ENCODE measurements at places on chromosomes 4 and X.

DNA sequence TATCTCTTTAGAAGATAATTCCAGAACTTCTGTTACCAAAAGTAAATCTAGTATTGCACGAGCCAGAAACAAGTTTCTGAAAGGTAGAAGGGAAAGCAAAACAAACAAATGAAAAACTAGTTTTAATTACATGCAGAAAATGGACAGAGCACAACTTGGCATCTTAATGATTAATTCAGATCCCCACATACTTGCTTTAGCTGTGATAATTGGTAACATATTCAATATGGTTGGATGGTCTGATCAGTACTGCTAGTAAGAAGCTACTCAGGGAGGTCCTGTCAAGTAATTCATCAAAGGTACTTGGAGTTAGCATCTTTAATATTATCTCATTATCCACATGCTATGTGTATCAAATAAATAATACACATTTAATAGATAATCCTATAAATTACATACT, 204.3 kb downstream of the TRAM1L1 start:
- DNase-seq: no peak

GRCh38 chr4:16995451-16995850, 97.0 kb upstream of the LDB2 start:
- DNase-seq: no peak

DNA sequence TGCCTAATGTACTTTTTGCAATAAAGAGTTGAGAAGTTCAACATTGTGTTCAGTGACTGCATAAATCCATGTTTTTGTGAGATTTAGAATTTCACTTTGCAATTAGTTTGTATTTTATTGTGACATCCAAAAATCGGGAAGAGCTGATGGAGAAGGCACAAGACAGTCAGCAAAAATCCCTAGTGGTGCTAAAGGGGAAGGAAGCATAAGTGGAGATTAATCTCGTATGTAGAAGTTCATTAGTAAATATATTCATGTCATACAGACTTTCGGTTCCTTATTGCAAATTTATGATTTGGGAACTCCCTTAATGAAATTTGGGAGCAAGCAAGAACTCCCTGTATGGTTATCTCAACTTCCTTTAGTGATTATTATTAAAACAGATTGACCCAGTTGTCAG, 57.8 kb upstream of the SLC39A8 start:
- DNase-seq: no peak

- DNase-seq: no peak
Observed at GRCh38 chrX:71214604-71215337, 8.3 kb upstream of the GJB1 start.

- DNase-seq: no peak
Observed at GRCh38 chr4:71009890-71010588, 16.6 kb downstream of the DCK start.

DNA sequence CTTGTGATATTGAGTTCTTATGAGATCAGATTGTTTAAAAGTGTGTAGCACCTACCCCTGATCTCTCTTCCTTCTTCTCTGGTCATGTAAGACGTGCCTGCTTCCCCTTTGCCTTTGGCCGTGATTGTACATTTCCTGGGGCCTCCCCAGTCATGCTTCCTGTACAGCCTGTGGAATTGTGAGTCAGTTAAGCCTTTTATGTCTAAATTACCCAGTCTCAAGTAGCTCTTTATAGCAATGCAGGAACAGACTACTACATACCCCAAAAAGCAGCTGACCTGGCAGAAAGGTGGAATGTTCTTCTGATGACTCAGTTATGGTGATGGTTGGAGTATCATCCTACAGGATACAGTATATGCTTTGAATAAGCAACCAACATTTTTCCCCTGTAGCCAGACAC, 11.4 kb upstream of the MCUB start:
- no peak for DNase-seq

- DNase-seq: no peak
Observed at GRCh38 chrX:109716431-109717028, 16.5 kb downstream of the ACSL4 start.

DNA sequence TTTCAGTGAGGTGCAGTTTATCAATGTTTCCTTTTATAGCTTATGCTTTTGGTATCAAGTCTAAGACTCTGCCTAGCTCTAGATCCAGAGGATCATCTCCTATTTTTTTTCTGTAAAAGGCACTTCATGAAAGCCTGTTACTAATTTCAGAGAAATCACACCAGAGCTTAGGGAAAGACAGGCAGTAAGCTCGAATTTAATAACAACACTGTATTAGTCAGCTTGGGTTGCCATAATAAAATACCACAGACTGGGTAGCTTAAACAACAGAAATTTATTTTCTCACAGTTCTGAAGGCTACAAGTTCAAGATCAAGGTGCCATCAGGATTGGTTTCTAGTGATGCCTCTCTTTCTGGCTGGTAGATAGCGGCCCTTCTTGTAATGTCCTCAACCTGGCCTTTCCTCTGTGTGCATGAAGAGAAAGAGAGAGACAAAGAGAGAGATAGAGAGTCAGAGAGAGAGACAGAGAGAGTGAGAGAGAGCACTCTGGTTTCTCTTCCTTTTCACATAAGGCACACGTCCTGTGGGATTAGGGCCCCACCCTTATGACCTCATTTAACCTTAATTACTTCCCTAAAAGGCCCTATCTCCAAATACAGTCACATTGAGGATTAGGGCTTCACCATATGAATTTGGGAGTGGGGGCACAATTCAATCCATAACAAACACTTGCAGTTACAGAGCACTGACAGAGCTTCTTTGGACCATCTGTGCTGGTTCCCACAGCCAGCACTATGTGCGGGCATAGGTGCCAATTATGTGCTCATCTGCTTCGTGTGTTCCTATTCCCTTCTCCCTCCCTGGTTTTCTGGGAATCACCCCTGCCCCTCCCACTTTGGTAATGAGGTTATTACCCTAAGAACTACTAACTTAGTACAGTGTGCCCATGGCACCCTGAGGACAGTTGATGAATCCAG, 114.8 kb upstream of the MED14 start:
- no peak for DNase-seq

DNA sequence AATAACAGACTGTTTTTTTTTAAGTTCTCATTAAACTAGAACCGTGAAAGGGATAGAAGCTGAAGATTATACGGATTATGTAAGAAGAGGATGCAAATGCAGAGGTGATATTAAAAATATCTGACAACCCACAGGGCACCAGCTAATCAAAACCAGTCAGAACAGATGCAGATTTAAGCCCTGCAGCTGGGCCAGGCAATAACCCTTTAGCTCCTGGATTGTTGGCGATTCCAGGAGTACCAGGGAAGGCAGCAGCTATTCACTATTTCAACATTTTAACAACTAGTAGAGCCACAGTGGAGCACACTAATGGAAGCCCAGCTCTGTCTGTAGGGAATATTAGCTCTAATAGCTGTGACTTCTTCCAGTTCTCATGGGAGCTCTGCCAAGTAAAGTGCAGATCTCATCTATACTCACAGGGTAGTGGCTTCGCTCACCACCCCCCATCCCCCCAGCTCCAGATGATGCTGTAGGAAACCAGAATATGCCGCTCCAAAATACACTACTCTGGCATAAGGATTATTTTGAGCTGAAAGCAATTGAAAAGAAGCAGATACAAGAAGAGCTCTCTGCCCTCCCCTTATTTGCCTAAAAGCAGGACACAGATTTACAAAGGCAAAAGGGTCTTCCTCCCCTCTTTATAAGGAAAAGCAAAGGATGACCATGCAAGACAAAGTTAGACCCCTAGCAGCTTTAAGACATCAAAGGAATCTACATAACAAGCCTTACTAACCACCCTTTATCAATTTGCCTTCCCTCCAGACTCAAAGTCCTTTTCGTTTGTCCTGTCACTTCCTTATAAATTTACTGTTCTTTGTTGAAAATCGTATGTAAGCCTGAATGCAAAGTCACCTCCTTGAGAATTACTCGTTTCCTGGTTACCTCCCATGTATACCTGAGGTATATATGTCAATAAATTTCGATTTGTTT, 13.7 kb downstream of the SCD5 start:
- DNase-seq: no peak

GRCh38 chr4:99013884-99014523, 18.5 kb downstream of the METAP1 start:
- no peak for DNase-seq

- no peak for DNase-seq
Observed at GRCh38 chrX:115632455-115632854, 71.5 kb downstream of the PLS3 start.

DNA sequence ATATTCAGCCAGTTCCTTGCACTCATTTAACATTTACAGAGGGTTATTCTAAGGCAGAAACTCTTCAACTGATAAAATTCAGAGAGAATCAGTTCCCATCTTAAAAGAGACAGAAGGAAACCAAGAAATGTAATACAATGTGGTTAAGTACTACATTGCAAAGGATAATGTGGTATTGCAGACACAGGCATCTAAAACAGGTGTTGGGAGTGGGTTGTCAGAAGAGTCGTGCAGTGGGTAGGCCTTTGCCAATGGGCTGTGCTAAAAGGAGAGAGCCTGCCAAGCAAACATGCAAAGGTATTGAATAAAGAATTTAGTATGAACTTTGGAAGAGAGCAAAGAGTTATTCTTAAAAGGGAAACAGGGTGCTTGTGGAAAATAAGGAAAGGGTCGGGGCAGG, 1044.4 kb upstream of the DIAPH2 start:
- no peak for DNase-seq

DNA sequence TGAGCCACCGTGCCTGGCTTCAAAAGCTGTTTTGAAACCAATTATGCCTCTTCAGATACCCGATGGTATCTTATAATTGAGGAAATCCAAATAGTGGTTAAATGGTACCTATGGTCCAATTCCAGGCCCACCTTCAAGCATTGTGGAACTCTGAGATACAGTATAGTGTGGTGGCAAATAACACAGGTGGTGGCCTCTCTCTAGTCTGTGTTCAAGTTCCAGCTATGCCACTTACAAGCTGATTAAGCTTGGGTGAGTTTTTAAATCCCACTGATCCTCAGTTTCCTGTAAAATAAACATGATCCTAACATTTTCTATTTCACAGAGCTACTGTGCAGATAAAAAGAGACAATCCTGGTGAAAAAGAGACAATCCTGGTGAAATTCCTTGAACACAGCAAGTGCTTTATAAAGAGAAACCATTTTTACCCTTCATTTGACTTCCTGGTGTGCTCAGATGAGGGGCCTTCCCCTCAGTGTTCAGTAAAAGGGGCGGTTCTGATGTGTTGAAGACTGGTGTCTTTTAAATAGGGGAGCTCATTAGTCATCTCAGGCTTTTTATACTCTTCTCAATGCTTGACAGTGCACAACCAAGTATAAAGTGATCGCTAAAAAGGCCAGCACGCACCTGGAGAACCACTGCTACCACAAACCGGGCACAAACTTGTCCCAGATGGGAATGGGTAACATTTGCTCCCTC, 30.8 kb upstream of the CD40LG start:
- no peak for DNase-seq

GRCh38 chr4:87060957-87061356, 126.1 kb downstream of the AFF1 start:
- DNase-seq: no peak

- DNase-seq: no peak
Observed at GRCh38 chr4:115780835-115781234, 667.4 kb upstream of the NDST4 start.

DNA sequence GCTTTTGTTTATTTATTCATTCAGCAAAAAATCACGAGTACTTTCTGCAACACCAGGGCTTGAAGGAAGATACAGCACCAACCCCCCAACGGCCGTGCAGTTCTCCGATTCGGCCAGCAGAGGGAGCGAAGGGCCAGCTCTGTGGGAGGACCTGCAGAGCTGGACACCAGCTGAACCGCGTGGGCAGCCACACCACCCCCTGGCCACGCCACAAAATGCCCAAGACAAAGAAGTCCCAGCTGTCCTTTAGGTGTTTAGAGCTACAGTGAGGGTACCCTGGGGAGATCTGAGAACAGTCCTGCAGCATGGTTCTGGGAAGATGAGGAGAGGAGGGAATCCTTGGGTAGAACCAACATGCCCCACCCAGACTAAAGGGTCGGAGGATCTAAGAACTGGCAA, 83.1 kb downstream of the RELL1 start:
- DNase-seq: peak; percentile 60

GRCh38 chrX:118239913-118240698, 105.8 kb upstream of the WDR44 start:
- DNase-seq: no peak

- no peak for DNase-seq
Observed at GRCh38 chrX:37348971-37349220, 268 bp upstream of the PRRG1 start.

DNA sequence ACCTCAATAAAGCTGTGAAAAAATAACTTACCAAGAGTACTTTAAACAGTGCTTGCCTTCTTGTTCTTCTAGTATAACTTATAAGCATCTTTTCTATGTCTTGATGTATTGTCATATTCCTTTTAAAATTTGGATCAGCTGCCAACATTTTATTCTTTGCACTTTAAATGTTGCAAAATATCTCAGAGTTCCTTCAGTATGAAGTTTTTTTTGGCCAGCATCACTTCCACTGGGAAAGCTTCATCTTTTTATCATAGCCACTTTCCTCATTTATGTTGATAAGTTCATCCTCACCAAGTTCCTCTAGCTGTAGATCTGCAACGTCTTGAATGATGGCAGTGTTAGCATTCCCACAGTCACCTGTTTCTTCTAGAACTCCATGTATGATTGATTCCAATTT, 24.2 kb downstream of the CXorf58 start:
- no peak for DNase-seq

DNA sequence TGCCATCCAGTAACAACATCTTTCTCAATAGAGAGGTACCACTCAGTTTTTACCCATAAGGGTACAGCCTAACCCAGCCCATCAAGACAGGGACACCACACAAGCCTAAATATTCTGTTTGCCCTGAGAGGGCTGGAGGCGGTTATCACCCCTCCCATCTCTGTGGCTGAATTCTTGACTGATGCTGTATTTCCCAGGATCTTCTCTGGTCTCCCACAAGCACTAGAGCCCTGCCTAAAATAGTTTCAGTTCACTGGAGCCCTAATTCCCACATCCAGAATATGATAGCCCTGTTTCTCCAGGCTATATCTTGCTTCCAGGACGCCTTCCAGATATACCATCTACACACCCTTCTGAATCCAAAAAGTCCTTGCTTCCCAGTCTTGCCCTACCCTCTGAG, 91.6 kb upstream of the NMU start:
- DNase-seq: no peak

DNA sequence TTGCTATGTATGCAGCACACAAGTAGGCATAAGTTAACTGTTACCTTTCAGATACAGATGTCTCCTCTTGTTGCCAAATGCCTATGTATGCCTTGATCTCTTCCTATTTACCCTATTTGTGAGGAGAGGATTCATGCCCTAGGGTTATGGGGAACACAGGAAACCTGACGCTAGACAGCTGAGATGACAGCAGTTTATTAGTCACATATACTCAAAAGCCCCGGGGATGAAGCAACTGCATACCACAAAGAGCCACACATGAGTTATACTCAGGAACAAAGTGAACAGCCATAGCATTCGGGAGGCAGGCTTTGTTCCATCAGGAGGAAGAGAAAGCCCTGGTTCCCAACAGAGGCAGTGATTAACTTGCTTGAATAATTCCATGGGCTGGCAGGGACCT, 1011.7 kb upstream of the PCDH7 start:
- DNase-seq: no peak

Data from effector CD8-positive, alpha-beta T cell (primary cell).